ENCODE measurements at places on chromosomes 3 and 15.
A peak's percentile ranks its signal among the peaks of the same experiment; 100 is the strongest.

GRCh38 chr15:40985541-40986330 is 32.5 kb downstream of the CHAC1 start:
- DNase-seq: no peak

GRCh38 chr15:82298520-82298919 is 35.9 kb downstream of the SAXO2 start:
- DNase-seq: no peak

- DNase-seq: no peak
These were observed 61.9 kb downstream of the CRYBG3 start for GRCh38 chr3:97883736-97884135.

- peak; percentile 47 for DNase-seq
These were observed 1.7 kb downstream of the PKM start for GRCh38 chr15:72229076-72229946.

- no peak for DNase-seq
These were observed 379.7 kb upstream of the CNTN6 start for GRCh38 chr3:713006-713621.

GRCh38 chr3:110178965-110179364 is 841.6 kb upstream of the DPPA4 start:
- no peak for DNase-seq

- DNase-seq: no peak
These were observed 26.1 kb upstream of the NTRK3 start for GRCh38 chr15:88282614-88283013.

GRCh38 chr15:74403991-74404563 is 29.7 kb downstream of the SEMA7A start:
- DNase-seq: peak; percentile 80

DNA sequence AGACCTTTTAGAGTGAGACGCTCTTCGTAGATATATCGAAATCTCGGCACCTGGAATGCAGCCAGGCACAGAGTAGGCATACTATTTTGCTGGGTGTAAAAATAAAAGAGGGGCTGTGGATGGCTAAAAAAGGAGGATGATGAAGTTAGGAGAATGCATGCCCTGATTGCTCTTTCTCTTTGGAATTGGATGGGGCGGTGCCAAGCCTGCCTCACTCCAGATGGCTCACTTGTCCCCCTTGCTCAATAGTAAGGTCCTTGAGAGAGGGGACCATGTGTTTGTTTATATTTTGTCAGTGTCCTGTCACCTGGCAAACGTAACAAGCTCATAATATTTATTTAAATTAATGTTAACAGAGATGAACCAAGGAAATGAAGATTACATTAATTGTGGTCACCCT is 33.0 kb downstream of the SNRK start:
- DNase-seq: no peak

DNA sequence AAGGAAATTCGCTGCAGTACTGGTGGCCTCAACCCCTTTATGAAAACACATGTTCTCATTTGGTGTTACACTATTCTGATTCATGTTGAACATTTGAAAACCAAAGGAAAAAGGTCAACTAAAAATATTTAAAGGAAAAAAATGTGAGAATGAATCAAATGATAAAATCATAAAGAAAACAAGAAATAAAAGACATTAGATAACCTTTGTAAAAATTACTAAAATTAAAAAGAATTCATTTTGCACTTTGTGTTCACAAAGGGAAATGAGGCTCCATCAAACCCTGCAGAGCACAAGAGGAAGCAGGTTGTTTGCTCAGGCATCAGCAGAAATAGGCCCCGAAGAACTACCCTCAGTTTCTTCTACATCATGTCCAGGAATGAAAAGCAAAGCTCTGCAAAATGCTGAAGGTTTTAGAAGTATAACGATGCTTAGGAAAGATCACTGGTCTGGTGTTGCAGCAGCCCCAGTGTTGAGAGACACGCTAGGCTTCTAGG is 41.2 kb downstream of the MAP4 start:
- DNase-seq: no peak

DNA sequence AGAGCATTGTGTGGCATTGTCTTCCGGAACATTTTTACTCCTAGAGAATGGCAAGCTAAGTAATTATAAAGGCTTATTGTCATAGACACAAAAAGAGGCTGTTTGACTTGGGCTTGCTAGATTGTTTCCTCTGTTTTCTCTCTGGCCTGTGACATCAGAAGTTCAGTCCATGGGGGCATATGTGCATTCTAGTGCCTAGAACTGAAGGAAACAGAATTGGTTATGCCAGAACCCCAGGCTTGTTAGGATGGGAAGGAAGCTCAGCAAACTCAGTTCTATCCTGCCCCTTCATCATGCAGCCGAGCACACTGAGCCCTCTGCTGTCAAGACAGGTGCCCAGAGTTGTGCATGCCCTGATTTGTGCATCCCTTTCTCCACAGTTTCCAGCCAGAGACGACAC is 131.3 kb downstream of the PDE8A start:
- DNase-seq: no peak

GRCh38 chr15:78302579-78303312 is 3.3 kb upstream of the SKIC8 start:
- no peak for DNase-seq

DNA sequence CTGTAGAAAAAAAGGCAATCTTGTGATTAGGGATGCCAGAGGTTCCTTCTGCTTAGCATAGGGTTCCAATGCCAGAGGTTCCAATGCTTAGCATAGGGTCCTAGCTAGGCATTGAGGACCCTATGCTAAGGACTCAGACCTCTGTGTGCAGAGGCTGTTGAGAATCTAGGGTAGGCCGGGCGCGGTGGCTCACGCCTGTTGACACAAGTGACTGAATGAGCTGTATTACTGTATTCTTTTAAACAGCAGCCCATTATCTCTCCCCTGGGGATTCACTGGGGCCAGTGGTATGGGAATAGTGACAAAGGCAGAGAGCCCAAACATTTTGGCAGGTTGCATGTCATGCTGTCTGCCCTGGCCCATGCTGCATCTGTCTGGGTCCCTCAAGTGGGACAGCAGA is 16.2 kb downstream of the PAK6 start:
- DNase-seq: no peak

DNA sequence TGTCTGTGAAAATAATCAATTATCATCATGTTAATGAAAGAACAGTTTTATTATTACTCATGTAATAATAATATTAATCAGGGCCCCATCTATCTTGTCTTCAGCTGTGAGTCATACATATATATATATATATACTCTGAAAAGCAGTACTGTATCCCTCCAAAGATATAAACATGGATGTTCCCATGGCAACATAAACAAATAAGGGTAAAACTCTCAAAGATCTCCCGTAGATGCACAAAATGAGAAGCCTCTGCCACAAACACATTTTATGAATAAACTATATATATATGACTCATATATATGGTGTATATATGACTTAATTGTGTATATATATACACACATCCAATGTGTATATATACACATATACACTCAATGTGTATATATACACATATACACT is 163.8 kb upstream of the ARHGEF26 start:
- no peak for DNase-seq
